ENCODE measurements at places on chromosomes 5 and 9.

DNA sequence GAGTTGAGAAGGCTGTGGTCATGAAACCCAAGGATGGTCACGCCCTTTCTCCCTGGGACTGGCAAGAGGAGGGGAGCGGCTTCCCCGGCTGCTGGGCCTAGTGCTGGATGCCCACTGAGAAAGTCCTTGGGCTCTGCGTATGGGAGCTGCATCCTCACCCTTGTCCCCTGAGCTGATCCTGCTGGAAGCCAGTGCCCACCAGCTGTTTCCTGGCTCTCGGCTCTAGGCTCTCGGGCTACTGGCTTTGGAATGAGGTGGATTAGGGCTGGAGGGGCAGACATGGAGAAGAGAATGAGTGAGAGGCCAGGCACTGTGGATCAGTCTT lies 149.3 kb upstream of the PPP1R26 start:
- no peak for DNase-seq

DNA sequence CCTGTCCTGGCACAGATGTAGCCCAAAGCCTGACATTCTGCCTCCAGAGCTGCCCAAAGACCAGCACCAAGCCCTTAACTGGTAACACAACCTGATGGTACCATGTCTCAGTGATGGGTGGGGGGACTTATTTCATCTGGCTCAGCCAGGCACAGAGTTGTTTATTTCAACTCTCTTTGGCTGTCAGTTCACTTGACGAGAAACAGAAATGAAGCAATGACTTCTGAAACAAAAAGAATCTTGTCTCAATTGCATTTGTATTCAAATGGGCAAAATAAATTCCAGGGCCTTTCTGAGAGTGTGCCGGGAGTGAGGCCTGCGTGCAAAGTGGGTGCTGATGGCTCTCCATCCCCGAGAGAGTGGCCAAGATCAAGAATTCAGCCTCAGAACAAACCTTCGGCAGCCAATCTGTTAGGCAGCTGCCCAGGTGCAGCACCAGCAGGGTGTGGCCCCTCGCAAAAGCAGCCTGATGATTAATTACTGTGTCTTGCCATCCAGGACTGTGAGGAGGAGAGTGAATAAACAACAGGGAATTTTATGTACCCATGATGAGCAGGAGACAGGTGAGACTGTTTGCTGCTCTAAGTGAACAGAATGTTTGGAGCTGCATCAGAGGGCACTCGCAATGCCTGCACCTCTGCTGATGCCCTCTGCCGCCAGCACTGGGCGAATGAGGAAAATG lies 238.0 kb downstream of the HSPA4 start:
- DNase-seq: no peak

DNA sequence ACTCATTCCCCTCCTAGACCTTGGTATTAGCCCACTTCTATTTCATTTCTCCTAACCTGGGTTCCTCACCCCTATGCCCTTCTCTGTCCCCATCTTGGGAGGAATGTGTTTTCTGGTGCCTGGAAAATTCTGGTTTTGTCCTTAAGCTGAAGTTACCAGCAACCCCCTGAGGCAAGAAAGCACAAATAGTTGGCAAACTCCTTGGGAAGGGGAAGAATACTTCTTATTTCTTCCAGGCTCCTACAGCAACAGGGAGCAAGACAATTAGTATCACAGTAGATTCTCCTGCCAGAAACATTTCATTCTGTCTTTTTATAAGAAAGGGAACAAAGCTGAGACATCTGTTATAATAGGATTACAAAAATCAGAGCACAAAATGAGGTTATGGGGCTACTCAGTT lies 142.5 kb downstream of the SNCAIP start:
- no peak for DNase-seq

DNA sequence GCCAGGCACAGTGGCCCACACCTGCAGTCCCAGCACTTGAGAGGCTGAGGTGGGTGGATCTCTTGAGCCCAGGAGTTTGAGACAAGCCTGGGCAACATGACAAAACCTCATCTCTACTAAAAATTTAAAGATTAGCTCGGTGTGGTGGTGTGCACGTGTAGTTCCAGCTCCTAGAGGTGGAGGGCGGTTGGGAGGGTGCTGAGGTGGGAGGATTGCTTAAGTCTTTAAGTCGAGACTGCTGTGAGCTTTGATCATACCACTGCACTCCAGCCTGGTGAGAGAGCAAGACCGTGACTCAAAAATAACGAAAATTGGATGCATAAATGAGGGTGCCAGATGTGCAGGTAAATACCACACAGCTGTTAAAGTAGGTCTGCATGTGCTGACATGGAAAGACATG lies 39.3 kb upstream of the TDRD7 start:
- DNase-seq: no peak

GRCh38 chr9:79176014-79176697 lies 395.6 kb upstream of the TLE4 start:
- no peak for DNase-seq

- DNase-seq: no peak
These were observed 73.6 kb upstream of the ZNF622 start for GRCh38 chr5:16539169-16539666.

- no peak for DNase-seq
These were observed 344.7 kb upstream of the RGMB start for GRCh38 chr5:98428806-98429205.

DNA sequence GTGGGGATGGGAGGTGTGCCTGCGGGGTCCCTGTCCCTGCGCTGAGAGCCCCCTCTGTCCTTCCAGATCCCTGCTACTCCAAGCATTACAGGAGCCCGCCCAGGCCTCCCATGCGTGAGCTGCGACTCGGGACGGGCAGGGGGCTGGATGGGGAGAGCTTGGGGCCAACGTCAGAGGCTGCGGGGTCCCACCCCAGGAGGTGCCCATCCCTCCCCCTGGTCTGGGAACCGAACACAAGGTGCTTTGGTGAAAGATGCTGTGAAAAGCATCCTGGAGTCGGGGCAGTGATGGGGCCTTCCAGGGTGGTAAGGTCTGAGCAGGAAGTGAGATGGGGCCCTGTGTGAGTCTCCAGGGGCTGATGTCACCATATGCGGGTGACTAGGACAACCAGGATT lies 2.7 kb downstream of the LCN9 start:
- DNase-seq: no peak

DNA sequence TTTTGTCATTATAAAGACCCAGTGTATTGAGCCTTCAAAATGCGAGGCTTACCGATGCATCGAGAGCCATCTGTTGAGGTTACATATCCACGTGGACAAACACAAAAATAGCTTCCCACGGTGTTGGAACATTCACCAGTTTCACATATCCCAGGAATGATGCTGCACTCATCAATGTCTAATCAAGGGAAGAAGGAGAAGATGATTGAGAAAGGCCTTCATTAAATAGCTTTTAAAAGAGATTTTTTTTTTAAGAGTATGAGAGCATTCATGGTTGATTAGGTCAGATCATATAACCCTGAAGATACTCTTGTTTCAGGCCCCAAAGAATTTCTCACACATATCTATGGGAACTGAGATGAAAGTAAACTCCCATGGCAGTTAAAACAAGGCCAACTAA lies 129.4 kb downstream of the FBN2 start:
- DNase-seq: no peak

- DNase-seq: no peak
These were observed 9.8 kb downstream of the LRRC26 start for GRCh38 chr9:137160054-137160425.

GRCh38 chr9:26747611-26748010 lies 145.0 kb downstream of the CAAP1 start:
- no peak for DNase-seq

GRCh38 chr5:10454591-10455276 lies 13.1 kb downstream of the ROPN1L start:
- no peak for DNase-seq

- DNase-seq: no peak
These were observed 120.1 kb upstream of the TMEM161B start for GRCh38 chr5:88388476-88389337.
